ENCODE measurements at places on chromosomes 11 and 22.

DNA sequence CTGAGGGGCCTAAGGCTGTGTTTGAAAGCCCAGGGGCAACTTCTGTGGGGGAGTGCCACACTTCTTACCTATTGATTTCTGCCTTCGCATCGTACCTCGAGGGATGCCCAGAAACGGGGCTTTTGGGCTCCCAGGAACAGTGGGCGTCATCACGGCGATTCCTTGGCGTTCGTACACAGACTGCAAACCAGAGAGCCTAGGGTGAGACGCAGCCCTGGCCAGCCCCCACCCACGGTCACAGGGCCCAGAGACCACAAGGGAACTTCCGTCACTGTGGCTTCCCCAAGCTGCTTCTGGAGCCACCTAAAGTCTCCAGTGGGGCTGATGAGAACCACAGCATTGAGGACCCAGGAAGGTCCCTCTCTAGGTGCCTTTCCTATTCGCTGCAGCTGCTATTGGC, 91.9 kb downstream of the CTTN start:
- DNase-seq, result peak; percentile 6

- peak; percentile 93 for DNase-seq
Measured at GRCh38 chr22:41939981-41940831, 6.7 kb downstream of the CENPM start.

DNA sequence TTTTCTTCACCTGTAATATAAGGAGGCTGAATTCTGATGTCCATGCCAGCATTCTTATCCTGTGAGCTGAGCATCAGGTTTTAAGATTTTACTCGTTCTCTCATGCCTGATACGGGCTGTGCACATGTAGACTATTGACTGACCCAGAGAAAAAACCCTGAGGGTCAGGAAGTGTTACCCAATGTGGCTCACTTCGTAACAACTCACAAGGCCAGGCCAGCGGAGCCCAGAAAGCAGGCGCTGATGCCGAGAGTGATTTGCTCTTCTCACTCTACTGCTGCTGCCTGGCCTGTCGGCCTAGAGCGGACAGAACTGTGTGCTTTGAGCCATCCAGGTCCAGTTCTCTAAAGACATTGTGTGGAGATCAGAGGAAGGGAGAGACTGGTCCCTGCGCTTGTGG, 10.8 kb downstream of the THYN1 start:
- DNase-seq, result no peak

- no peak for DNase-seq
Measured at GRCh38 chr22:30313527-30314363, 13.0 kb downstream of the TBC1D10A start.

DNA sequence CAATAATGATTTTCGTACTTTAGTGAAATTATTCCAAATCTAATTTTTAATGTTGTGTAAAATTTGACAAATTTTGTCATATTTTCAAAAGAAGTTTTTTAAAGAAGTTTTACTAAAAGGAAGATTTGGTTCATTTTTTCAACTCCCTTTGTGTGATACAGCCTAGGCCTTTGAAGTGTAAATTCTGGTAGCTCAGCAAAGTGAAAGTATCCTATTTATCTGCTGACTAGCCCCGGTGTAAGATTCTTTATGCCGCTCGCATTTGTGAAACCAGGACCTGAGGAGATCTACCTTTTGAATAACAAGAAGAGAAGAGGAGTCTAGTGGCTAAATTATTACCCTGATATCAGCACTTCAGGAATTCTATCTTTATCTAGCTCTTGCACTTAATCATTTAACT, 177.4 kb downstream of the JRKL start:
- no peak for DNase-seq

Data from stimulated activated CD4-positive, alpha-beta T cell treated with anti-CD3 and anti-CD28 coated beads, Interleukin-2, amount 100 ng/mL, for 24 hours (primary cell).